ENCODE measurements at places on chromosomes 2 and 18.

- DNase-seq = no peak
Measured at GRCh38 chr2:8999797-9000196, 3.7 kb downstream of the MBOAT2 start.

DNA sequence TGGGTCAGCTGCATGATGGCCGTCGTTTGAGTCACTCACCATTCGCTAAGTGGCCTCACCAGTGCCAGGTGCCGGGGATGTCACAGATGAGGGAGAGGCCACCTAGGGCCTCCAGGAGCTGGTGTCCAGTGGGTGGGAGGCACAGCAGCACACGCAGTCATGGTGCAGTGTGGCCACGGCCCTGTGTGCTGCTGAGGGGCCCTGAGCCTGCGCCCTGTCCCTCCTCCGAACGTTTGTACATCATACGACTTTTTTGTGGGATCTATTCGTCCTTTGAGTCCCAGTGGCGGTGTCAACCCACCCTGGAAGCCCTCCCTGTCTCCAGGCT is 30.1 kb upstream of the ODC1 start:
- DNase-seq = no peak

GRCh38 chr2:54836477-54836876 is 113.0 kb downstream of the EML6 start:
- no peak for DNase-seq

DNA sequence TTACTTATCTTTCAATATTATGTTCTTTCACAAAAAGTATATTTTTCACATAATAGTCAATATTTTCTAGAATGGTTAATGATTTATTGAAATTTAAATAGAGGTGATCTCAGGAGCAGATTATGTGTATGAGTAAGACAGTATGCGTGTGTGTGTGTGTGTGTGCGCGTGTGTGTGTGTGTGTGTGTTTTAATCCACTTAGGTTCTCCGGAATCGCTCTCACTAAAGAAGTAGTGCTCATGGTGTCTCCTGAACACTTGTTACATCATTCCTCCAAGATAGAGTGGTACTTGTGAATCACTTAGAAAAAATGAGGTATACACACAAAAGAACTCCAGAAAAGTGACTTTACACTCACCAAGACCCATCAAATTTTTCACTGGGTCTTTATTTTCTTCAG is 91.0 kb upstream of the KCNH7 start:
- DNase-seq = no peak

DNA sequence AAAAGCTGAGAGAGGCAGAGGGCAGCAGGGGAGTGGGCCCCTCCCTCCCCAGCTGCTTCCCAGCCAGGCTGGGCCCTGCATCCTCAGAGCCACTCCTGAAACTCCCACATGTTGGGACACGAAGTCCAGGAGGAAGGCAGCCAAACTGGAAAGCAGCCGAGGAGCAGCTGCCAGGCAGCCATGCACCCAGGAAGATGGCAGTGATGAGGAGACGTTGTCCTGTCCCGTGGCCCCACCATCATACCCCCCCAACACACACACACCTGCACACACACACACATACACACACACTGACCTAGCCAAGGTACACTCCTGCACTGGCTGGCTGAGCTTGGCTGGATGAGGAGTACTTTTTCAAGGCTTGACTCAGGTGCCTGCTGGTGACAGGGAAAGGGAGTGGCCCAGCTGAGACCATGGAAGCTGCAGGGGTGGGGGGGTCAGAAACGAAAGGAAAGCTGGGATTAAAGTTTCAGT is 106.0 kb downstream of the CYP26B1 start:
- no peak for DNase-seq

DNA sequence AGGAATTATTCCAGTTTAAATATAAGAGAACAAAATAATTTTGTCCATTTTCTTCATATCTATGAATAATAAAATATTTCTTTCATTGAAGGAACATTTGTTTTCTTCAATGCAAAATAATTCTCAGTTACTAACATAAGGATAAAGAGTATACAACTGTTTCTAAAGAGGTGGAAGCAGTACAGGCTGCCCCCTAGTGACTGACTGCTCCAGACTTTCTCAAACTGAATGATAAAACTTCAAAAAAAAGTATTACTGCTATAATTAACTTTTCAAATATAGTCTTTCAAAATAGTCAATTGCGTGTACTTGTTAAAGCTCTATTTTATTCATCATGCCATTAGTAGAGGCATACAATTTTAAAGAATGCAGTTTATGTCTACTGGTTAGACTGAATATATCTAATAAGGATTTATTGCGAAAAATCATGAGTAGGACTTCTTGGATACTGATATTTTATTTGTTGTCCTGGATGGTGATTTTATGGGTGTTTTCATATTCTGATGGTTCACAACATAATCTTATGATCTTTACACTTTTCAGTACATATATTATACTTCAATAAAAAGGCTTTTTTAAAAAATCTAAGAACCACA is 100.1 kb downstream of the WDPCP start:
- no peak for DNase-seq

- no peak for DNase-seq
Measured at GRCh38 chr18:27110319-27110718, 74.8 kb downstream of the CHST9 start.

- DNase-seq = no peak
Measured at GRCh38 chr2:115294999-115295398, 852.6 kb downstream of the DPP10 start.

GRCh38 chr2:209086761-209087160 is 337.1 kb upstream of the MAP2 start:
- DNase-seq = no peak

DNA sequence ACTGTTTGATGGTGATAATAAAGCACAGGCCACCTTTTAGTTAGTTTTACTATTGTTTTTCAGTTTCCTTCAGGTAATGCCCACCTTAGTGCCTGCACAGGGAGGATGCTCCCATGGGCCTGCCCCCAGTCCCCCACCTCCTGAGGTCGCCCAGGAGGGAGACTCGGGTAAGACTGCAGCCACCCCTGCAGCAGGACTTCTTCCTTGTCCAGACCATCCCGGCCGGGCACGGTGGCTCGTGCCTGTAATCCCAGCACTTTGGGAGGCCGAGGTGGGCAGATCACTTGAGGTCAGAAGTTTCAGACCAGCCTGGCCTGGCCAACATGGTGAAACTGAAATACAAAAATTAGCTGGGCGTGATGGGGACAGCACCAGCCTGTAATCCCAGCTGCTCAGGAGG is 68.1 kb upstream of the TANC1 start:
- DNase-seq = no peak

DNA sequence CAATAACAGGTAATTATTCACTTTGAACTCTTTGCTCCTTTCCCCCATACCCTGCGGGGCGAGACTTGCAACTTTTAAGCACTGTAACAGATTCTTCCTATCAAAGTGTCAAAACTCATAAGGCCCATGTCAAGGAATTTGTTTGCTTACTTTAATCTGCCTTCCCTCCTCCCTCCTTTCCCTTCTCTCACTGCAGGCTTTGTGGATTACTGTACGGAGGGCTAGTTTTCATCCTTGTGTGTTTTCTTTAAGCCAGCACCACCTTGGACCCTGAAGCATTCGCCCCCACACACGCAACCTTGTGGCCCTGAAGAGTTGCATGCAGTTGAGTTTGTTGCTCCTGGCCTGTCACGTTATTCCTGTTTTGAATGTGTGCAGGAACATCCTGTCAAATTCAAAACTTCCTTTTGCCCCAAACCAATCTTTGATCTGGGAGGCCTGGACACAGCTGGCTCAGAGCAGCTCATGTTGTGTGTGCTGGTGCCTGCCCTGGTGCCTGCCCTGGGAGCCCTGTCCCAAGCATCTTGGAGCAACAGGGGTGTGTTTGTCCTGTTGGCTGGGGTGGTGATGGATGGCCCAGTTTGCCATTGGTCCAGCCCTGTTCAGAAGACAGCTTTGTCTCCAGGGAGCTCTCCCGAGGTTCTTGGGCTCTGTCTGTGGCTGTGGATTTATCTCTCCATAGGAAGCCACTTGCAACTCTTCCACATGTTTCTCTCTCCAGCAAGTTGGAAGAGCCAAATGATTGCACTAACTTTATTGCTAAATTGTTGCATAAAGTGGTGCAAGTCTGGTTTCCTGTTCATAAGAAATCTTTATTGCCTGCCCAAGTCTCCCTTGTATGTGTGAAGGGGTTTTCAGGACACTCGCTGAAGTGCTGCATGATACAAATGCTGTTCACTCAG is 199.6 kb downstream of the VAPA start:
- no peak for DNase-seq

DNA sequence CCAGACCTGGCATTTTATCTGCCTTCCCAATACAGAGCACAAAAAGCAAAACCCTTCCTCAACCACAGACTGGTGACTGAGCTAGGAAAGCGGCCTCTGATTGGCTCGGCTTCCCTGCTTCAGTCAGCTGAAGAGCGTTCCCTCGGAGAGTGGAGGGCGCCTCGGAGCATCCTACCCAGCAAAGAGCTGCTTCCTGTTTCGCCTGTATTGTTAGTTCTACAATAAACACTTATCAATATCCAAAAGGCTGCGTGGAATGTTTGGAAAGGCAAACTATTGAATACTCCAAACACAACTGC is 125.0 kb downstream of the CACNB4 start:
- DNase-seq = no peak
